SK-N-SH (cell line): ENCODE measurements at places on chromosomes 4 and X. TPM values are rescaled to one million over a fixed set of nuclear protein-coding genes. Genes with fewer than 3 reads are reported as not detected.

DNA sequence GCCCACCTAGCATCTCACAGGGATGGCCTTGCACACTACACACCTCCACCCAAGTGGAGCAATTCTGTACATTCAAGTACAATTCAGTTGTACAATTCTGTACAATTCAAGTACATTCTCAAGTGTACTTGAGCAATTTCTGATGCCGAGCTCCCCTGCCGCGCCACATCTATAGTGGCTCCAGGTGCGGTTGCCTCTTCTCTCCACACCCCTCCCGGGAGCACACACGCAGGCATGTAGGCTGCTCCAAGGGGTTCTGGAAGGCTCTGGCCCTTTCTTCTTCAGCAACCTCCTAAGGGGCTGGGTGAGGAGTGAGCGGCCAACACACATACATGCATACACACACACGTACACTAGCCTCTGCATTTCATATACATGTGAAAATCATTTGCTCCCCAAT lies 18.9 kb upstream of the DUSP9 start:
- DNase-seq: no peak

GRCh38 chrX:42087960-42088359 lies 164.6 kb upstream of the CASK start:
- no peak for DNase-seq

DNA sequence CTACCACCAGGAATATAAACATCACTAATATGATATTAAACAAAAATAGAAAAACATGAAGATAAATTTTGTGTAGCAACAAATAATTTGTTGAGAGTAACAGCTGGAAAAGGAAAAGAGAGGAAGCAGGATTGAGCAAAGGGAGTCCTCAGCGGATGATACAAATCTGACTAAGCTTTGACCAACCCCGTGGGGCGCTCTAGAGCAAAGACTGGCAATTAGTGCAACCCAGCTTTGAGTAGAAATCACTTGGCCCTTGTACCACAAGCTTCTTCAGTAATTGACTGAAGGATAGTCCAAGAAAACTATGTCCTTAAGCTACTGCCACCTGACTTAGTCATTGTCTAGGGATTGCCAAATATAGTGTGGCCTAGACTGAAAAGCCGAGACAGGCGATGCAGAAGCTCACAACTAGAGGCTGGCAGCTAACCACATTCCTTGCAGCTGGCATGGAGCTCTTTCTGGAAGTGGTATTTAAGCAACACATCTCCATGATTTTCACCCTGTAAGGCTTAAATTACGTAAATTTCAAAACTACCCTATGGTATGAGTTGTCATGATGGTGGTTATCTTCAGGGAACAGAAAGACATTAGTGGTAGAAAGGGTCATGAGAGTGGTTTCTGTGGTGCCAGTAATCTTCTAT lies 396.0 kb downstream of the PDGFC start:
- no peak for DNase-seq

GRCh38 chrX:153651540-153652079 lies 4.6 kb downstream of the DUSP9 start:
- peak; percentile 45 for DNase-seq

DNA sequence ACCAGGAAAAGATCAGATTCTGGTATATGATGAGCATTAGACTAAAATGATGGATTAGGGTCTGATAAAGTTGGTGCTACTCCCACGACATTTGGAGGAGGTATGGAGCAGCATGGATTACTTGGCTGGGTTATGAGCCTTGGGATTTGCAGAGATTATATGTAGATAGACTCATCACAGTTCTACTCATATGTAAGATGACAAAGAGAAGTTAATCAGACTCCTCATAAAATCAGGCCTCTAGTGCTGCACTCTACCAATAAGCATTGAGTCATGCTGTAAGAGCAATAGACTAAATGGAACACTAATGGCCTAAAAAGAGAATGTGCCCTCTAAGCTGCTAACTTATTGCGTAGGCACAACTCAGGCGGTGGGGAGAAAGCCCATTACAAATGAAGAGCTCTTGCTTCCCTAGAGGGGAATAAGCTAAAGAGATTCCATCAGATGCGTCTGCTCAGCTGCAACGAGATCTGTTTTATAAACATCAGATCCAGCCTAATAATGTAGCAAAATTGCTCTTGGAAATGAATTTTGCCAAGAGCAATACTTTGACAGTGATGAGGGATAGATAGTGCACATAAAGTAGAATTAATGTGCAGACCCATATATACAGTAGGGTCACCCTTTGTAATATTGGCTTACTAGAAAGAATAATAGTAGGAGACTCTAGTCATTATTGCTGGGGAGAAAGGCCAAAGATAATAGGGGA lies 17.5 kb downstream of the LIAS start:
- peak; percentile 59 for DNase-seq

DNA sequence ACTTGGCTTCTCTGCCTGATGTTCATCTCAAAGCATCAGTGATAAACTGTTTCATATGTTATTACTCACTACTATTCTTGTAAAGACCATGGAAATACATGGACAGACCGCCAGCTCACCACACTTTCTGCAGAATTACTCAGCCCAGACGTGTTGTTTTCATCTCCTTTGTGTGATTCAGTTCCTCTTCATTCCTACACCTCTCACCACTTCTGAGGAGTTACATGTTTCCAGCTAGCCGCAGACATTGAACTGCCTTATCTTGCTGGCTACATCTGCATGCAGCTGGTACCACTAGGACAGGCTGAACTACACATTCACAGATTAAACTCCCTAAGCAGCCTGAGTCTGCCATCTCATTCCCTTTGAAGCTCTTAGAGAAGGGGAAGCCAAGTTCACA lies 443.2 kb upstream of the FGF16 start:
- DNase-seq: no peak

- no peak for DNase-seq
Observed at GRCh38 chrX:150926791-150927190, 28.3 kb upstream of the CD99L2 start.

- DNase-seq: no peak
Observed at GRCh38 chrX:136779346-136779781, 1.4 kb downstream of the ARHGEF6 start.

- no peak for DNase-seq
Observed at GRCh38 chrX:33156152-33156726, 55.1 kb downstream of the DMD start.

DNA sequence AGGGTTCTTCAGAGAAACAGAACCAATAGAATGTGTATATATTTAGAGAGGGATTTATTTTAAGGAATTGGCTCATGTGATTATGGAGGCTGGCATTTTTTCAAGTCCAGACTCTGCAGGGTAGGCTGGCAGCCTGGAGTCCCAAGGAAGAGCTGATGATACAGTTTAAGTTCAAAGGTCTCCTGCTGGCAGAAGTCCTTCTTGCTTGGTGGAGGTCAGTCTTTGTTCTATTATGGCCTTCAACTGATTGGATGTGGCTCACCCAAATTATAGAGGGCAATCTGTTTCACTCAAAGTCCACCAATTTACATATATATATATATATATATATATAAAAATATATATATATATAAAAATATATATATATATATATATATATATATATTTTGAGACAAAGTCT lies 52.1 kb upstream of the HSD17B10 start:
- no peak for DNase-seq

Gene ZNF630
- 0.61 and 1.2 TPM in 2 replicates for polyA plus RNA-seq

Gene GEMIN8
- 69.8 and 78.0 TPM in 2 replicates for polyA plus RNA-seq

Gene FRMD7
- polyA plus RNA-seq: not detected in 2 replicates
